ENCODE measurements at places on chromosomes 5 and 9. TPM values are rescaled to one million over a fixed set of nuclear protein-coding genes. Genes with fewer than 3 reads are reported as not detected.

DNA sequence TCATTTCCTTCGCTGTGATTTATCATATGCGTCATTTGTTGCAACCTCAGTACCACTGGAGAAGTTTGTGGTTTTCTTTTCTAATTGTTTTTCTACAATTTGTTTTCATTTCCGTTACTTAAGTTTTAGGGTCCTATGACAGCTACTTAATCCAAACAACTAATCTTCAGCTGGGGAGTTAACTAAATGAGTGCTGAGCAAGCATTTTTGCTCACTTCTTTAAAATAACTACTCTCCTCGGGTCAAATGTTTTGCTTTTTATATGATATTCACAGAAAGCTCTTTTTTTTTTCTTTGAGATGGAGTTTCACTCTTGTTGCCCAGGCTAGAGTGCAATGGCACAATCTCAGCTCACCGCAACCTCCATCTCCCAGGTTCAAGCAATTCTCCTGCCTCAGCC, 14.6 kb upstream of the ICE1 start:
- DNase-seq = no peak

GRCh38 chr9:84320231-84320630, 20.3 kb downstream of the SLC28A3 start:
- DNase-seq = no peak

GRCh38 chr5:36521838-36522745, 84.3 kb upstream of the SLC1A3 start:
- no peak for DNase-seq

DNA sequence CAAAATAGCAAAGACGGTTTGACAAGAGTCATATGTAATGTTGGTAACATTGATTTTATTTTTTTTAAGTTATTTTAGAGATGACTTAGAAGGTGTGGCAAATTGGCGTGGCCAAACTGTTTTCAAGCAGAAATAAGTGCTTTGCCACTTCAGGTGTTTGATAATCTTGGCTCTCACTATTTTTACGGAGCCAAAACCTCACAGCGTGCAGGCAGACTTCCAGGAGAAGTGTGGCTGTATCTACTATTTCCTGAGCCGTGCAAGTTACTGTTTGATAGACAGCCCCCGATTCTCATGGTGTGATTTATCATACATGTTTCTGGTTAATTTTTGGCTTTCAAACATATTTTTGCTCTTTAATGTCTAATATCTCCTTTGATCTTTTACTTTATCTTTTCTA, 269.5 kb downstream of the ADAMTSL1 start:
- DNase-seq = no peak

DNA sequence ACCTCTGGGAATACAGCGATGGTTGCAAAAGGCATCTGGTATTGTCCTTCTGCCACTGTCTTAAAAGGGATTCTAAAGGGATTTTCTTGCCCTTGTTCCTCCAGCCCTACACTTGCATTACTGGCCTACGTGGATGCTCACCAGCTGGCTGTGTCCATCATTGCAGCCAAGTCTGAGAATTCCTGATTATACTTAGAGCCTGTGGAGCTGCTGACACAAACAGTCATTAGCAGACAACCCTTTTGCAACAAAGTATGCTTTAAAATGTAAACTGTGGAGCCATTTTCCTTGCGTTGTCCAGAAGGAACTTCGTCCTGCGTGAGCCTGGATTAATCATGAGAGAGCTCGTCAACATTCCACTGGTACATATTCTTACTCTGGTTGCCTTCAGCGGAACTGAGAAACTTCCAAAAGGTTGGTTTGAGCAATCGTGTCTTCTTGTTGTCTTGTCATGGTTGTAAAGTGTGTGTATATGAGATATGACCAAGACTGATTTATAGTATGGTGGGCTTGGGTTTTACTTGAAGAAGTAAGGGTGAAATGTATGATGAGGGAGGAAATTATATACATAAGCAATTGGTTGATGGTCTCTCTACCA, at the start of gene MUSK:
MUSK (plus strand) TSS at position 222 of the 598 bp plus-strand sequence; CDS start at position 336, 114 bp downstream.
- DNase-seq = no peak

GRCh38 chr9:1125741-1126140, 75.6 kb downstream of the DMRT2 start:
- no peak for DNase-seq

- no peak for DNase-seq
These were observed 767.9 kb upstream of the CTNND2 start for GRCh38 chr5:12672141-12672540.

DNA sequence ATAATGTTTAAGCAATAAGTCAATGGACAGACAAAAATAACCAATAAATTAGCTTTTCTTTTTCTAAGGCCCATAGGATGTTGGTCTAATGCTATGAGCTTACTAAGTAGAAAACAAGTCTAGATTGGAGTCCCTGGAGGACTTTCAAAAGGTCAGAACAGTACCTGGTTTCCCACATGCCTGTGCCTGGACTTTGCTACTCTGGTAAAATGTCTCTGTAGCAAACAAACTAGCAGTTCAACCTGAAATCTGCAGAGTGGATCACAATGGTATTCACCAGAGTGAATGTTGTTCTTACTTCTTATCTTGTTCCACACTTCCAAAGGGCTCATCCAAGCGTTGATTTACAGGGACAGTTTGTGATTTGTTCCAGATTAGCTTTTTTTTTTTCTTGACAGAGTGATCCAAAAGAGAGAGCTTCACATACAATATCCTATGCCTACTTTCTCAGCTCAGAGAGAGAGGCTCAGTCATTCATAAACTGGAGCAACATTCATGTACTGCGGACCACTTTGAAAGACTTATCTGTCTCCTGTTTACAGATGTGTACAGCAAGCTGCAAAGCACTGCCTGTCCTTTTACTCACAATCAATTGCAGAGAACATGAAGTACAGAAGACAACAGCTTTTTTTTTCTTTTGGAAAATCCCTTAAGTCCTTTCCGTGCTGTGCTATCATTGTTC, 466.1 kb downstream of the SPATA31D1 start:
- no peak for DNase-seq

DNA sequence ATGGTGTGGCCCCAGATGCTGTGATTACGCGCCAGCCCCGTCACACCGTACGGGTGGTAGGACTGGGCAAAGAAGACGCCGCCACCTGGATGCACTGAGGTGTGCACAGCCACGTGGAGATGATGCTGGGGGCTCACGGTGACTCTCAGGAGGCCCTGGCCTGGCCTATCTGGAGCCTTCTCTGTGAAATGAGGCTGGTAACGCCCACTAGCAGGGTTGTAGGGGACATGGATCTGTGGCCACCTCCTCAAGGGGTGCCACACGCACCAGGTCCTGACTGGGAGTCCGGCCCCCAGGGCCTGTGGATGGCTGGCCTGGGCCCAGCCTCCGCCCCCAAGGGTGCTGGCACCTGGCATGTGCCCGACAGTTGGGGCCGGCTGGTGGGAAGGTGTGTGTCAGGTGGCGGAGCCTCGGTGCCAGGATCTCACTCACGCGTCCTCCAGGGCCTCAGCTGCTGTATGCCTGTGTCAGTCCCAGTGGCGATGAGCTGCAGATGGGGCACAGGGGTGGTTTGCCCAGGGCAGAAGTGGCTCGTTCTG, 32.4 kb downstream of the NEK6 start:
- no peak for DNase-seq

DNA sequence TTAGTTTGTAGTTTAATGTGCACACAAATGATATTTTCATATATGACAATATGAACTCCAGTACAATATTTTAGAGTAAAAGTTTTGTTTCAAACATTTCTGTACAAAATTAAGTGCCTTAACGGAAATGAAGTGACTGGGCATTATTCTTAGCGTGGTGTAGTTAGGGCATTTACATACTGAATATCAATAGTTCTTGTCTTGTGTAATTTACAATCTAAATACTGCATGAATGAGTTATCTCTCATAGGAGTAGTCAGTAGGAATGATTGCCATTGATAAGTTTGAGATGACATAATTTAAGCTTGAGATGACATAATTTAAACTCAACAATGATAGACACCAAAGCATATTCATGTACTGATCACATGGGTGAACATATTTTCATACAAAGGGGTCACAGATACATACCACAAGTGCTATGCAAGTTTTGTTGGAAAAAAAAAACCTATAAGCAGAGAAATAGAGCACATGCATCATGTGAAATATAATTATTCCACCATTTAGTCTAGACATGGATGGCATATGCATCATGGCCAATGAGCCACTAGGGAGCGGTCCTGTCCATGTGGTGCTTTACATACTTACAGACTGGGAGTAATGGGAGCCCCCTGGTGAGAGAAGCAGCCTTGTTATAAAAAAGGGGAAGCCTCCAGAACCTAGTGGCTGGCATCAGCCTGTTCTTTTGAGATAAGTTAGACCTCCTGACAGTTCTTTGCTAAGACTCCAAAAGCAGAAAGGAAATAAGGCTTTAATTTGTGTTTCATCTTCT, 1523.9 kb downstream of the MAT2B start:
- no peak for DNase-seq

GRCh38 chr5:132480042-132480441, 10.5 kb downstream of the IRF1 start:
- DNase-seq = no peak

- no peak for DNase-seq
These were observed 62.0 kb upstream of the GARNL3 start for GRCh38 chr9:127202461-127203169.

DNA sequence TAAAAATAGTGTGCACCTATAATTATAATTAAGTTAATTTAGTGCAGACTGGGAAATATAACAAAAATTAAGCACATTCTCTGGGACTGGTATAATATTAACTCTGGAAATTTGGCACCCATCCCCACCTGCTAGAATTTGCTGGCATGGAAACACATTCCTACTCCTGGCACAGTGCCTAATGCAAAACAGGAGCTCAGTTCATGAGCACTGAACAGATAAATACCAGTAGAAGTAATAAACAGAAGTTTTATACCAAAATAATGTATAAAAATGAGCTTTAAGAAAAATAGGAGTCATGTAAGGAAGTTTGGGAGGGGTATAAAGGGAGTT, 23.7 kb upstream of the NPR3 start:
- no peak for DNase-seq

GRCh38 chr5:149475777-149476176, 75.5 kb downstream of the CSNK1A1 start:
- DNase-seq = no peak

The SLCO4C1 gene
- polyA plus RNA-seq = 29.1 TPM

The PCDHGA3 gene
- polyA plus RNA-seq = 3.1 TPM

The WDR38 gene
- 0.46 TPM for polyA plus RNA-seq

The FAM200C gene
- 13.5 TPM for polyA plus RNA-seq

The POLR1E gene
- 26.8 TPM for polyA plus RNA-seq

The CCDC192 gene
- 1.3 TPM for polyA plus RNA-seq

The OR1J2 gene
- not detected for polyA plus RNA-seq

The SLC6A7 gene
- 0.22 TPM for polyA plus RNA-seq

The SLC34A3 gene
- 5.0 TPM for polyA plus RNA-seq

The ZNF879 gene
- polyA plus RNA-seq = 8.5 TPM

The SNCAIP gene
- polyA plus RNA-seq = 28.8 TPM

The SPATA31A1 gene
- not detected for polyA plus RNA-seq

The PHF2 gene
- 40.4 TPM for polyA plus RNA-seq

The COQ4 gene
- 96.9 TPM for polyA plus RNA-seq

The RNF145 gene
- 105 TPM for polyA plus RNA-seq

The CARTPT gene
- polyA plus RNA-seq = not detected

The TMEM215 gene
- 0.24 TPM for polyA plus RNA-seq

The SLC45A2 gene
- 0.47 TPM for polyA plus RNA-seq

Data from renal cortex interstitium (tissue), 15 donors.